Suppressor macrophage treated with lipopolysaccharide for 1 hour (primary cell): ENCODE measurements at places on chromosomes 1 and 21.

DNA sequence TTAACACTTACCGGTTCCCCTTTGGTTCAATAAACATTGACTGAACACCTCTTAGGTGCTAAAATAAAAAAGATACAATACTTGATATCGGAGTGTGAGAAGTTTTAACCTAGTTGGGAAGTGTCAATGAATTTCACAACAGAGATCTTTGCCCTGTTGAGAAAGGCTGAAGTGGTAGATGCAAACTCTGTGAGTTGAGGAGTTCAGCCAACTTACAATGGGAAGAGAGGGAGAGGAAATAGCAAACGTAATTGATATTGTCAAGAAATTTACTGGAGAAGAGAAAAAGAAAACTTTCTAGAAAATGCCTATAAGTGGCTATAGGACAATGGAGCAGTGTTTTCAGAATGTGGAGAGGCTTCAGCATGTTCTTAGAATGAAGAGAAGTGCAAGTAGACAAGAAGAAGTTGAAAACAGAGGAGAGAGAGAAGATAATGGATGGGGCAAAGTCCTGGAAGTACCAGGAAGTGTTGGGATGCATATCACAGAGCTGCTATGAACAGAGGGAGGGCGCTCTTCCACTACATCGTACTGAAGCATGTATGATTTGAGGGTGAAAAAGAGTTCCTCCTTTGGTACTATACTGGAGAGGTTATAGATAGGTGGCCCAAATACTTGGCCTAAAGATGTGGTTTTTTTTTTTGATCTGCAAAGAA lies 48.9 kb downstream of the MEF2D start:
- no peak for DNase-seq

DNA sequence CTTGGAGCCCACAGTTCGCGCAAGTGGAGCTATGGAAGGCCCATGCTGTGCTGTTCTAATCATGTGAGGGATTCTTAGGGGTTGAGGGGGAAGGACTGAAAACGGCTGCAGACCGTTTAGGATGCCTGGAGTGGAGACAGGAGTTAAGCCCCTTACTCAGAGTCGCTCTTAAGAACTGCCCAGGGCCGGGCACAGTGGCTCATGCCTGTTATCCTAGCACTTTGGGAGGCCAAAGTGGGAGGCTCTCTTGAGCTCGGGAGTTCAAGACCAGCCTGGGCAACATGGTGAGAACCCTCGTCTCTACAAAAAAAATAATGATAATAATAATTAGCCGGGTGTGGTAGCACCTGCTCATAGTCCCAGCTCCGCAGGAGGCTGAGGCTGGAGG lies 1.1 kb downstream of the ZNF672 start:
- no peak for DNase-seq

GRCh38 chr1:205791568-205792180 lies 16.4 kb upstream of the RAB29 start:
- DNase-seq, result peak; percentile 76

DNA sequence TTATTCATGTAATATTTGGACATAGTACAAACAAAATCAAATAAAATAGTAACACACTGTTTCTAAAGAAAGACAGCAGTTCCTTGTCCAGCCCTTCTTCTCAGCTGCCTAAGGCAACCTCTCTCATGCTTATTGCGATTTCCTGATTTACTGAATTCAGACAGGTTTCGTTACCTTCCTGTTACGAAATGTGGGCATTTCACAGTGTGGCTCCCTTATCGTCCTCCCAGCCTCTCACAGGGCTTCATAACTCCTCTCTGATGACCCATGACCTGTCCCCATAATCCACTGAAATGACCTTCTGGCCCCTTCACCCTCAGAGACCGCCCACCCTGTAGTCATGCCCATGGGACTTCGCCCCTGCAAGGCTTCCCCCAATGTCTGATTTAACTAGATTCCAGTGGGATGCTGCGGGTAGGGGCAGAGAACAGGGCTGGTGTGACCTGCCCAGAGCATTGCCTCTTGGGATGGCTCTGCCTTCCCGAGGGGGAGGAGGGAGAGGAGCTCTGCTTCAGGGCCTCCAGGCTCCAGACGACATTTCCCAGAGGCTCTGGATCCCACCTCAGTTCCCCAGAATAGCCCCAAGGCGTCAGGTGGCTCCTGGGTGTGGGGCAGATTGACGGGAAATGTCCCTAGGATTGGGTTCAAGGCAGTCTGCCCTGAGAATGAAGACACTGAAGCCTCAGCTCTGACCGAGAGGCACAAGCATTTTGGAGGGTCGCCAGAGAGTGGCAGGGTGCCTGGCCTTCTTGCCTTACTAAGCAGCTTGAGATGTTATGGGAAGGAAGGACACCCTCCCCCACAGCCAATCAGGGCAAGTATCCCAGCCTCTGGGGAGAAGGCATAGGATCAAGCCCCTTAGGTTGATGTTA lies 20.6 kb downstream of the PADI2 start:
- DNase-seq, result peak; percentile 59

- DNase-seq, result no peak
Observed at GRCh38 chr1:26910343-26911160, 3.2 kb downstream of the NR0B2 start.

GRCh38 chr1:23222742-23223141 lies 5.4 kb upstream of the HTR1D start:
- DNase-seq, result no peak

DNA sequence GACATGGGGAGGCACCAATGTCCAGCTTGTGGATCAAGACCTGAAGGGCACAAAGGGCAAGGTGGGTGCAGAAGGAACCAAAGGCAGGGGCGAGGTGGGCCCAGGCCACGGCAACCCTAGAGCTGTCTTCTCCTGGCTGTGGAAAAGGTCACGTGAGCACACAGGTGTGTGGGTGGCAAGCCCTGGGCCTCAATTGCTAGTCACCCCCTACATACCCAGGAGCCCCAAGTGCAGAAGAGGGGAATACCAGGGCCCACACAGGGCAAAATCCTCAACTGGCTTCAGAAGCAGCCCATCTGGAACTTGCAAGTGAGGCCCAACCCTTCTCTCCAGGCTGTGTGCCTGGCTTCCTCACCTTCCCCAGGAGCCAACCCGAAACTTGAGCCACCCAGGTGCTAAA lies 25.6 kb downstream of the ZBTB17 start:
- peak; percentile 36 for DNase-seq

DNA sequence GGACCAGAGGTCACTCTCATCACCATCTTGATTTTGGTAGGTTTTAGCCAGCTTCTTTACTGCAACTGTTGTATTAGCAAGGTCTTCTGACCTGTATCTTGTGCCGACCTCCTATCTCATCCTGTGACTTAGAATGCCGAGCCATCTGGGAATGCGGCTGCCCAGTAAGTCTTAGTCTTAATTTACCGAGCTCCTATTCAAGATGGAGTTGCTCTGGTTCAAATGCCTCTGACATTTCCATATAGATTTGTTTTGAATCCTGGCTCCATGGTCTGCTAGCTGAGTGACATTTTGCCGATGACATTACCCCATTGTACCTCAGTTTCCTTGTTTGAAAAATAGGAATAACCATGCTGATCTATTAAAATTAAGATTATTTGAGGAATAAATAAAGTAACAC lies 193.9 kb upstream of the HMCN1 start:
- no peak for DNase-seq

GRCh38 chr1:68421350-68421749 lies 28.4 kb downstream of the RPE65 start:
- no peak for DNase-seq

DNA sequence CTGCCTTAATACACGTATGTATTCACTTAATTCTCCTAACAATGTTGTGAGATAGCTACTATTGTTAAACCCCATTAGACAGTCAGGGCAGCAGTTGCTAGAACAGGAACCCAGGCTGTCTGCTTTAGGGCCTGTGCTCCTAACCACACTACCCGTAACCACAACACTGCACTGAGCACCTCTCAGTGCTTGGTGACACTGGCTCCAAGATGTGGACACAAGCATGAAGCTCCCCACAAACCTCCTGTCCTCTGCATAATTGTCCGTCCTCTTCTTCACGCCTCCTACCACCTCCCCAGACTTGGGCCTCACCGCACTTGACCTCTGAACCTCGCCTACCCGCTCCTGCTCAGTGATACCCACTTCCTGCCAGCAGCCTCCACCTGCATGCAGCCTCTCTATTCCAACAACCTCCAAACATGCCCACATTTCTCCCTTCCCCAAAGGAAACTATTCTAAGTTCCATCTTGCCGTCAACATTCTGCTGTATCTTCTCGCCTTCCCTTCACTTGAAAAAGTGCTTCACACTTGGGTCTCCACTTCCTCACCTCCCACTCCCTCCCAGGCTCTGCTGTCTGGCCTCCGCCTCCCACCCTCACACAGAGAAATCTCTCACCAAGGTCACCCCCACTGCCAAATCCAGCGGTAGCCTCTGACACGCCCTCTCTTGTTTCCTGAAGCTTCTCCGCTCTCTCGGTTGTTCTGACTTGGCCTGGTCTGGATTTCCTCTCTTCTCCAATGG lies 14.6 kb upstream of the AHDC1 start:
- peak; percentile 46 for DNase-seq

- no peak for DNase-seq
Observed at GRCh38 chr1:220504329-220504728, 23.6 kb upstream of the MARK1 start.

GRCh38 chr1:199040076-199040905 lies 401.5 kb downstream of the PTPRC start:
- DNase-seq, result no peak

GRCh38 chr1:174682419-174683008 lies 234.8 kb downstream of the GPR52 start:
- no peak for DNase-seq

- DNase-seq, result no peak
Observed at GRCh38 chr1:214324896-214325800, 44.2 kb downstream of the SMYD2 start.

DNA sequence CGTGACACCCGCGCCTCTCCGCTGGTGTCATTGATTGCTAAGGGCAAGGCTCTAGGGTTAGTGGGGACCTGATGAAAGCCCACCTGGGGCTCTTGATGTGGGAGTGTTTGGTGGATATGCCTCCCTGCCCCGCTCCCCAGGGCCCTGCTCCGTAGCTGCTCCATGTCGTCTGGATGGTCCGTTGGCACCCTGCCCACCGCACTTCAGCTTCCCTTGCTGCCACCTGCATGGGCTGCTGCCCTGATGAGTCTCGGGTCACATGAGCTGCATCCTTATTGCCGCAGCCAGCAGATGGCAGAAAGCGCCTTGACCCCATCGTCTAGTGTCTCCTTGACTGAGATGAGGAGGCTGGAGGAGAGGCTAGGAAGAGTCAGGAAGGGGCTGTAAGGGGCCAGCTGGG lies 439.4 kb downstream of the CAMTA1 start:
- no peak for DNase-seq

GRCh38 chr1:29513357-29513756 lies 277.0 kb downstream of the PTPRU start:
- peak; percentile 37 for DNase-seq

GRCh38 chr1:14511166-14511680 lies 87.3 kb upstream of the KAZN start:
- DNase-seq, result no peak

- no peak for DNase-seq
Observed at GRCh38 chr1:236895665-236896387, 100.7 kb downstream of the MTR start.

DNA sequence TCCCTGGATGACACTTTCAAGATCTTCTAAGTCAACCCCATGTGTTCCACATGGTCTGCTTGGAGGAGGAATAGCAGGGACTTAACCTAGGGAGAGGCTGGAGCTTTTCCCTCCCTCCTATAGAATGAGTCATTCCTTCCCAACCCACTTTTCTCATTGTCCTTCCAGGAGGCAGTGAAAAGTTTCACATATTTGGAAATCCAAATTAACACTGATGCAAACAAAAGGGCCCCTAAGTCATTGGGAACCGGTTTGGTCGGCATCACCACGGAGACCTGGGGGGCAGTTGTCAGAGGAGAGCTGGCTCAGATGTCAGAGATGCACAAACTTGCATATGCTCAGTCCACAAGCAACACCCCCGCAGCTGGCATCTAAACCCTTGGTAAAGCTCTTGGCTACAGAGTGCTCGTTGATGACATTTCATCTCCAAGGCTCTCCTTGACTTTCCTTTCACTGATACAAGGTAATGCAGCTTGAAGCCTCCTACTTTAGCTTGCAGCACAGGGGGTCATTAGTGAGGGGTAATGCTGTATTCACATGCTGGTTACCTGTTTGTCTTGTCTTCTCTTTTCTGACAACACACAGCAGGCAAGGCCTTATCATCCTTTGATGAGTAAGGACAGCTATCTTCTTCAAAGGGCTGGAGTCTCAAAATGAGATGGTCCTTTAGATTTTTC lies 12.3 kb upstream of the LRRC8D start:
- no peak for DNase-seq

DNA sequence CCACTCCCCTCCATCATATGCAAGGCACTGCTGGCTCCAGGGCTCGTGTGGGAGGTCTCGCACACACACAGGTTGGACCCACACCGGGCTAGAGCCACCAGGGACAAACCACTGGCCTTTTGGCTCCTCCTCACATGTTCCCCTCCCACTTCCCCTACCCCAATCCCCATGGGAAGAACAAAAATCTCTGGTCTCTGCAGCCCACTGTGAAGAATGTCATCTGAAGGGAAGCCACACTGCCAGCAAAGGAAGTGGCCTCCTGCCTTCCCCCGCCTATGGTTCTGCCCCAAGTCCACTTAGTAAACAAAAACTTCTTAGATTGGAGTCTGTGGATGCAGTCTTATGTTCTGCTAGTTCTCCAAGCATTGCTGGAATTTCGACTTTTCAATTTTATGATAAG lies 24.2 kb downstream of the OLFML3 start:
- DNase-seq, result no peak
